ENCODE measurements at places on chromosomes 4 and X.
A peak's percentile ranks its signal among the peaks of the same experiment; 100 is the strongest.

GRCh38 chrX:580030-580429 lies 50.6 kb upstream of the SHOX start:
- no peak for DNase-seq

DNA sequence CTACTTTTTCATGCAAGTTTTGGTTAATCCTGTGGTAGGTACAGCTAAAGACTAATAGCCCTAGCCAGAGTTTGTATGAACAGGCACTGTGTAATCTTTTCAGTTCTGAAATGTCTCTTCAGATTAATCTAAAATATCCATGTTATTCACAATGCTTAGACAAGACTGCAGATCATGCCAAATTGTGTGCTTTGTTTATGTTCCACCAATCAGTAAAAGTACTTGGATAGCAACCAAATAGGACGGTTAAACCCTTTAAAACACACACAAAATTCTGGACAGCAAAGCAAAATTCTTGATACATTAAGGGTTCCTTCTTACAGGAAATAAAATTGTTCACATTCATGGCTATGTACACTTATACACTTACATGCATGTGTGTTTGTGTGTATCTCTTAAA lies 139.1 kb downstream of the KLHL13 start:
- DNase-seq: no peak

DNA sequence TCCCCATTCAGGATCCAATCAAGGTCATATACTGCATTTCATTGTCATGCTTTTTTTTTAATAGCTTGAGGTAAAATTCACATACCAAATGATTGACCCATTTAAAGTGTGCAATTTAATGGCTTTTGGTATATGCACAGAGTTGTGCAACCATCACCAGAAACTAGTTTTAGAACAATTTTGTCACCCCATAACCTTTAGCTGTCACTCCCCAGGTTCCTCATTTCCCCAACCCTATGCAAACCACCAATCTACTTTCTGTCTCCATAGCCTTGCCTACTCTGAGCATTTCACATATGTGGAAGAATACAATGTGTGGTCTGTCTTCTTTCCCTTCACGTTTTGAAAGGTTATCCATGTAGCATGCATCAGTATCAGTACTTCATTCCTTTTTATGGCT lies 1.4 kb upstream of the SMAD1 start:
- DNase-seq: no peak

GRCh38 chr4:116389139-116389538 lies 696.2 kb downstream of the TRAM1L1 start:
- no peak for DNase-seq

GRCh38 chr4:21543514-21543913 lies 405.1 kb downstream of the KCNIP4 start:
- DNase-seq: no peak

GRCh38 chr4:2222838-2223237 lies 19.1 kb downstream of the HAUS3 start:
- no peak for DNase-seq

DNA sequence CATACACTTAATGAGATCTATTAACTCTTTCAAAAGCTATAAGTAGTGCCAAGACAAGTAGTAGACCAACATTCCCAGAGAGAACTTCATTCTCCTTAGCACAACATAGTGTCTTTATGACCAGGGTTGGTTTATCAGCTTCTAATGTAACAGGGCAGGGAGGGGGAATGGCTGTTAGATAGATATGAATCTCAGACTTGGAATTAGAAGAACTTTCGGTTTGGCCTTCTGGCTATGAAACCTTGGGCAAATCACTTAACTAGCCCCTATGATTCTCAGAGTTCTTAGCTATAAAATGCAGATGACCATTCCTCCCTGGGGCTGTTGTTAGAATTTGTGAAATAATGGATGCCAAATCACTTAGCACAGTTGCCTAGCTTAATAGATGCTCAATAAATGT lies 132.2 kb downstream of the SLC10A7 start:
- DNase-seq: no peak

DNA sequence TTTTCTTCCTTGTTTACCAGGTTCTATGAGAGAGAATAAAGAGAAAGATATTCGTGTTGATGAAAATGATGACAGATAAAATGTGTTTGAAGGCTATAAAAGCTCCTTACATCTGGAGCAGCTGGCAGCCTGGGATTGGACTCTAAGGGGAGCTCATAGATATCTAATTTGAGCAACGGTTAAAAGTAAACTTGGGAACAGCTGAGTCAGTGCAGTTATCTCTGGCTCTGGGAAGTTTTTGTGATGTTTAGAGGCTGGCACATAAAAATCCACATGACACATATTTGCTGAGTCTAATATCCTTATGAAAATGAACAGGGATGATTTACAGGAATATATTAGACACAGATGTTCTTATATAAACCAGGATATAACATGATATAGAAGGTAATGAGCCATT lies 331.8 kb upstream of the TENM3 start:
- DNase-seq: no peak

DNA sequence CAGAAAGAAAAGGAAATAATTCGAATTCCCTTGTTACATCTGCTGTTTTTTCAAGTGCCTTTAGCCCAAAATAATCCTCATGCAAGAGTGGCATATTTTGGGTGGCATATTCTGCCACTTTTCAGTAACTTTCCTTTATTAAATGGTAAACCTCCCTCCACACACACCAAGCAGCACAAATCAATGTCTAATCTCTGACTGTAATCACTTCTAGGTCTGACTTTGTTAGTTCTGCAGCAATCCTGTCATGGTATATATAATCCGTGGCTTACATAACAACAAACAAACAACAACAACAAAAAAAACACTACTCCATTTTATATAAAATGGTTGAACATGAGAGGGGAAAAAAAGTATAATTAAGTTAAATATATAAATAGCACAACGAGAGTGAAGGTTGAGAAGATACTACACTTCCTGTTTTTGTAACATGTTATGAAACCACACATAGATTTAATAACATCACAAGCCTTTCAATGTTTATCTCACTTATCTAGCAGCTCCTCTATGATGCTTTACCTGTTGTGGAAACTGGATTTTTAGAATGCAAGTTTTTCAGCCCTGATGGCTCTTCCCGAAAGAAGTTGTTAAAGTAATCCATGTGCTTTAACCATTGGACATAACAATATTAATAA lies 715.4 kb downstream of the GRXCR1 start:
- no peak for DNase-seq

DNA sequence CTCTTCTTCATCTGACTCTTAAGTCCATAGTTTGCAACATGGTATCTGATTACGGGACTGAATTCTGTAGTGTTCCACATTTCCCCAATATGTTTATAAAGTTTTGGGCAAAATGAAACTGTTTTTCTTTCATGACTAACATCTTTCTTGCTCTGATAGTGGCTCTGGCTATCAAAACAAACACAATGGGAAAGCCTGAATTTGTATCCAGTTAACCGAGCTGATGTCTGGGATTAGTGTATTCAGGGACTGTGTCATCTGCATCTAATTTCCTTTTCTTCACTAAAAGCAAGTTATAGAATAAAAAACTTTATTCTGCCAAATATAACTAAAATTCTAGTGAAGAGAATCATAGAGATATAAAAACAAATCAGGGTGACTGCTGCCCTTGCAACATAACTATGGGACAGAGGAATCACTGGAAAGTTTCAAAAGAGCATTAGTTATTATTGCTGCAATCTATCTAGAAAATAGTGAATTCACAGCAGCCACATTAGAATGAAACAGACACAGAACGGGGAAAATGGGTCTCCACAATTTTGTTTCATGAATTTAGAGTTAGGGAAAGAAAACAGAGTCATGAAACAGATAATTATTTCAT lies 61.3 kb downstream of the ANTXR2 start:
- no peak for DNase-seq

DNA sequence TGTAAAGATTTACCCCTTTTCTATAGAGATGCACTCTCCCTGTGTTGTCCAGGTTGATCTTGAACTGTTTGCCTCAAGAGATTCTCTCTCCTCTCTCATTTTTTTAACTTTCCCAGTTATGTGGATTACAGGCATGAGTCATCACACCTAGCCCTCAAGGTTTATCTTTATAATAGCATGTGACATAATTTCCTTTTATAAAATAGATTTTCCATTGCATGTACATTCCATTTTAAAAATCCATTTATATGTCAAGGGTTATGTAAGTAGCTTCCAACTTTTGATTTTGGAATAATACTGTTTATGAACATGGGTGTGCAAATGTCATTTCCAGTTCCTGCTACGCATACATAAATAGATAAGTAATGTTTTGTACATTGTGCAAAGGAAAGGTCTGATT lies 20.6 kb downstream of the ZNF721 start:
- DNase-seq: no peak

DNA sequence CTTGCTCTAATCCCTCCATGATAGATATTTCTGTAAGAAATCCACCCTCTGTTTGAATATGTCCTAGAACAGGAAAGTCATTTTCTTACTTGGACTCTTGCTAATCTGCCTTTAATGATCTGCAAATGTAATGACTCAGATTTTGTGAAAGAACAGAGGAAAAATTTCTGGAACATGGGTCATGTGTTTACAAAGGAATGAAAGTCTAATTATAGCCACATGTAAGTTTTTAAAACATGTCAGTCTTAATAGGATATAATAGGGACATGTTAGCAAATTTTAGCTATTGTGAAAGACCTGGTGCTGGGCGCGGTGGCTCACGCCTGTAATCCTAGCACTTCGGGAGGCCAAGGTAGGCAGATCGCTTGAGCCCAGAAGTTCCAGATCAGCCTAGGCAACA lies 47.6 kb downstream of the GRK4 start:
- no peak for DNase-seq

GRCh38 chr4:173937631-173938270 lies 345.7 kb downstream of the FBXO8 start:
- DNase-seq: no peak

GRCh38 chrX:136268051-136269048 lies 17.1 kb upstream of the MAP7D3 start:
- peak; percentile 28 for DNase-seq

DNA sequence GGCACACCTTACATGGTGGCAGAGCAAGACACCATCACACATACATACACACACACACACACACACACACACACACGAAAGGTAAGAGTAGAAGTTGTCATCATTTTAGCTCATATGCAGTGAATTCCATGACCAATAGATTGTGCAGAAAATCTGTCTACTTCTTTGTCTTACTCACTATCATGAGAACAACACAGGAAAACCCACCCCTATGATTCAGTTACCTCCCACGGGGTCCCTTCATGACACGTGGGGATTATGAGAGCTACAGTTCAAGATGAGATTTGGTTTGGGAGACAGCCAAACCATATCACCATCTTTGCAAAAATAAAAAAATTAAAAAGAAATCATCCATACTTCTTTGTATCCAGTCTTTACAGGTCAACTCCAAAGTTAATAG lies 221.1 kb downstream of the BMPR1B start:
- DNase-seq: no peak

DNA sequence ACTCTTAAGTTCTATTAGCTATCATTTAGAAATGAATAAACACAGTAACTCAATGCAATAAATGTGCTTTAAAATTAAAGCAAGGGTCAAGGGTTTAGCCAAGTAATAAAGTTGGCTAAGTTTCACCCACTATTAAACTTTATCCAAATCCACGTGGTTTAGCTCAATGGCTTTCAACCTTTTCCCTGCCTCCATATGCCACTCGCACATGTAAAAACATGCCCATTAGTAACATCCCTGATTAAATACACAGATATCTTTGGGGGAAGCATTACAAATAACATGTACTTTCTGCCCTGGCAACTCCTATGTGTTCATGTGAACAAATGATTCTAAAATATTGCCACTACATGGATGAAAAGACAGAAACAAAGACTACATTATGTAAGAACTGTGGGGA lies 130.8 kb downstream of the ZAR1 start:
- no peak for DNase-seq

DNA sequence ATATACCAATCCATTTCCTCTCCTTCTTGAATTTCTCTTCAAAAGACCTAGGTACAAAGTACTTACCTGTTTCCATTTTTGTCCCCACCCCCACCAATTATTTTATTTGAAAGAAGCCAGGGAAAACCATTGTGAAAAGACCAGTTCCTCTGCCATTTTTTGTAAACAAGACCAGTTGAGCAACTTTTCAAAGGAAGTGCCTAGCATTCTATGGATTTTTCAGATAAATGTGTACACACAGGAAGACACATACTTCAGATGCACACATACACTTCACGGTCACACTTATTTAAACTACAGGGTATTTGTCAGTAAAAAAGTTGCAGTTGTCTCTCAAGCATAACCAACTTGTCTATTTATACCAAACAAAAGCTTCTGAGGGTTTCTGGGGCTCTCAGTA lies 587.2 kb upstream of the KLHL4 start:
- DNase-seq: no peak

DNA sequence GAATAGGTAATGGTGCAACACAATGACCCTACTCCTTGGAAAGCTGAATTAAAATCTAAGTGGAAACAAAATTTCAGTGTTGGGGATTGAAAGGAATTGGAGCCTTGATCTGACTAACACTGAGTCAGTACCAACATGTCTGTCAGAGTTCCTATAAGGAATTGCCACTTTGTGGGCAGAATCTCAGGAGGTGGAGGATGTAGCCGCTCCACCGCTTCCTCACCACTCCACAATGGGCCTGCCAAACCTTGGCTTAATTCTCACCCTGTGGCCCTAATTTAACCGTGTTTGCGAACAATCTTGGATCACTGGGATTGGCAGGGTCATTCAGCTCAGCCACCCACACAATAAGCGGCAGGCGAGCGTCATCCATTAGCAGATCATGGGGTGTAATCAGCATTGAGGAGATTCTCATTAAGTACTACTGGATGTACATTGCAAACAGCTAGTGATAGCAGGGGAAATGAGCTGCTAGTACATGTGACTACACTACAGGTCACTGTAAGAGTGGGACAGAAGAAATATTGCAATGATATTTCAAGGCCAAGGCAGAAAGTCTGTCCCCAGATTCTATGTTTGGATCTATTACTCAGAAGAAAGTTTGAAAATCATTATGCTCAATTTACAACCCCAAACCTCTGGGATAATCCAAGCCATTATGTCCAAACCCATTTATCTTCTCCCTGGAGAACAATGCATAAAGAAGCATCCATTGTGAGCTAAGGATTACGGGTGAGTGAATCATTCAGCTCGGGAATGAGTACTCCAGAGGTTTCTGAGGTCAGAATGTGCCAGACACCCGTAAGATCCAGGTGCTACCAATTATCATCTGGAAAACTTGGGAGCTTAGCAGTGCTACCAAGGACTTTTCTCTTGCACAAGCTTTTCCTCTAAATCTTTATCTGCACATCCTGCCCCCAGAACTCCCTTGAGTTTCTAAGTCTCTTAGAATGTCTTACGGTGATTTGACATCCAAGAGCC lies 5.8 kb downstream of the SRPX start:
- no peak for DNase-seq

GRCh38 chr4:28555866-28556265 lies 1695.2 kb downstream of the STIM2 start:
- no peak for DNase-seq
